ENCODE measurements at places on chromosomes 16 and 17. TPM values are rescaled to one million over a fixed set of nuclear protein-coding genes. Genes with fewer than 3 reads are reported as not detected.

GPR142 gene
- not detected for polyA plus RNA-seq

KRT25 gene
- not detected for polyA plus RNA-seq

SOST gene
- not detected for polyA plus RNA-seq

SPNS3 gene
- 0.94 TPM for polyA plus RNA-seq

HBM gene
- polyA plus RNA-seq: not detected

KRT222 gene
- not detected for polyA plus RNA-seq

C16orf87 gene
- 14.5 TPM for polyA plus RNA-seq

JPH3 gene
- polyA plus RNA-seq: not detected

ATP1B2 gene
- not detected for polyA plus RNA-seq

SLC7A6 gene
- 13.8 TPM for polyA plus RNA-seq

PDF gene
- polyA plus RNA-seq: 20.1 TPM

ABCA9 gene
- polyA plus RNA-seq: not detected

CNP gene
- polyA plus RNA-seq: 53.0 TPM

CCL17 gene
- not detected for polyA plus RNA-seq

Data from IgD-negative memory B cell (primary cell).